Cardiac muscle cell (in vitro differentiated cells and primary cell): ENCODE measurements at places on chromosomes 2 and 18. TPM values are rescaled to one million over a fixed set of nuclear protein-coding genes. Genes with fewer than 3 reads are reported as not detected.

Gene SLC5A7
- total RNA-seq, result 0.04 and 0.06 TPM in 2 replicates

GRCh38 chr2:226687641-226688253 lies 111.9 kb downstream of the IRS1 start:
- DNase-seq, result no peak

- DNase-seq, result no peak
Measured at GRCh38 chr2:203412546-203413331, 84.5 kb downstream of the ABI2 start.

DNA sequence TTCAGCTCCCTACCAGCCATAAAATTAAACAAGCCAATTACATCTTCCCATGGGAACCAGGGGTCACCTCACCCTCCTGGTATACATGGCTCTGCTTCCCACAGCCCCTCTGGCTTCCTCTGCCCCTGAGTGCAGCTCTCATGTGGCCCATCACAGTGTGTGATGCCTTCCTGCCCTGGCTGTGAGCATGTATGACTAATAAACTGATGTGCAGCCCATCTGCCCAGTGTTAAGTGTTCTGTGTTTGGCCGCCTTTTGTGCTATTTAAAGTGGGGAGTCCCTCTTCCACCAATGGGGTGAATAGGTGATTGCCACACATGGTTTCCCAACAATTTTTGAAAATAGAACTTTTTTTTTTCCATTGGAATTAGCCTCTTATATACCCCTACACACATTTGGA lies 87.7 kb upstream of the PIEZO2 start:
- DNase-seq, result no peak

Gene PRSS56
- not detected in 2 replicates for total RNA-seq

DNA sequence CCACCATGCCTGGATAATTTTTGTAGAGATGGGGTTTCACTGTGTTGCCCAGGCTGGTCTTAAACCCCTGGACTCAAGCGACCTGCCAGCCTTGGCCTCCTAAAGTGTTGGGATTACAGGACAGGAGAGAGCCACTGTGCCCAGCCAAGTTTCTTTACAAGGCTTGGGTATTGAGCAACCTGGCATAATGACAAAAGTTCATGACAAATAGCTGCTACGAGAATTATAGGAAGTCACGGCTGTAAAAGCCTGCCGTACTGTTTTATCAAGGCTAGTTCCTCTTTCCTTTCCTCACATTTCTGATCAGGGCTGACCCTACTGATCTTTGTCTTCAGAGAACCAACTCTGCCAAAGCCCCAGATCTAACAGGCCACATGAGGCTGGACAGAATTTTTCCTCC lies 490.4 kb upstream of the SPRED2 start:
- no peak for DNase-seq

DNA sequence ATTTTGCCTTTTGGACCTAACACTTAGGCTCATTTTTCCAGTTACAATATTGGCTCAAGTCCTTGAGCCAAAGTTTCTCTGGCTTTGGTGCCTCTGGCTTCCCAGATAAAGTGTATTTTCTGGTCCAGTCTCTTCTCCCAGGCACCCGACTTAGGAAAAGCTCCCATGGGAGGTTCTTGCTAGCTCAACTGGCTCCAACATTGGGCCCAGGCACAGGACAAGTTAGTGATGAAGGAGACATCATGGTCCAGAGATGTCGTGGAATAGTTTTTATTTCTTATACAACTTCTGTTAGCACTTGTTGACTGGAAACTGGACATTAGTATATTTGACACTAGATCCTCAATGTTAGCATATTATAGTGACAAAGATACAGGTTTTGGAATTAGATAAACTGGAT lies 8.2 kb upstream of the ZEB2 start:
- DNase-seq, result no peak
